LHCN-M2 (cell line): ENCODE measurements at places on chromosomes 3 and 15. TPM values are rescaled to one million over a fixed set of nuclear protein-coding genes. Genes with fewer than 3 reads are reported as not detected.

- no peak for DNase-seq
Measured at GRCh38 chr3:157594413-157594812, 91.2 kb upstream of the VEPH1 start.

- DNase-seq, result peak; percentile 69
Measured at GRCh38 chr3:179069762-179070390, 1.7 kb downstream of the ZMAT3 start.

DNA sequence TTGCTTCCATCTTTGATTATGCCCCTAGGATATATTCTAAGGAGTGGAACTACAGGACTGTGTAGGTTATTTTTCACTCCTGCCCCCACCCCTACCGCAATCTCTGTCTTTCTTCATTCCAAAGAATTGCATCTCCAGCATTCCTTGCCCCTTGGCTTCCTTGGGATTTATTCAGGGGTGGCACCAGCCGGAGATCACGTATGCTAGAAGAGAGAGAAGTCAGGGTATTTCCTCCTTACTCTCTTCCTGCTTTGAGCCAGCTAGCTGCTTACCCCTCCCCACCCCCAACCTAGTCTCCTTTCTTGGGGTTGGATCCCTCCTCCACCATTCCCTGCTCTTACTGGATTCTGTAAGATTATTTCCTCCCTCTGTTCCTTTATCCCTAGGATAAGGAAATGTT lies 35.0 kb upstream of the DENND4A start:
- DNase-seq, result no peak

GRCh38 chr3:111998636-111999483 lies at the start of gene TAGLN3:
TSS of gene TAGLN3 (plus strand) at chr3:111998922. CDS start at chr3:111999423, 501 bp downstream.
- peak; percentile 20 for DNase-seq

DNA sequence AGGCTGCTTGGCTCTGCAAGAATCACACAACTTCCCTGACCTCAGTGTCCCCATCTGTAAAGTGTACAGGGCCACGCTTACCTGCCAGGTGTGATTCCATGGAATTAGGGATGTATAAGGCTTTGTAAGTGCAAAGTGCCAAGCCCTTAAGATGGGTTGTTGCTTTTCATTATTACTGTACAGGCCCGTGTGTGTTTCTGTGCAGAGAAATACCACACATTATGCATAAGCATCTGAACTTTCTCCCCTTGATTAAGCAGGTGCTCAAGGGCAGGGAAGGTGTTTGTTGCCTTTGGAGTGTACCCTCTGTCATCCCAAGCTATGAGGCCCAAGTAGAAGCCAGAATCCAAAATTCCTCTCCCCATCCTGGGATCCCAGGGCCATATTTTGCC lies 13.6 kb upstream of the HRH1 start:
- no peak for DNase-seq

GRCh38 chr3:194556086-194557056 lies 69.6 kb upstream of the ATP13A3 start:
- DNase-seq, result peak; percentile 53

DNA sequence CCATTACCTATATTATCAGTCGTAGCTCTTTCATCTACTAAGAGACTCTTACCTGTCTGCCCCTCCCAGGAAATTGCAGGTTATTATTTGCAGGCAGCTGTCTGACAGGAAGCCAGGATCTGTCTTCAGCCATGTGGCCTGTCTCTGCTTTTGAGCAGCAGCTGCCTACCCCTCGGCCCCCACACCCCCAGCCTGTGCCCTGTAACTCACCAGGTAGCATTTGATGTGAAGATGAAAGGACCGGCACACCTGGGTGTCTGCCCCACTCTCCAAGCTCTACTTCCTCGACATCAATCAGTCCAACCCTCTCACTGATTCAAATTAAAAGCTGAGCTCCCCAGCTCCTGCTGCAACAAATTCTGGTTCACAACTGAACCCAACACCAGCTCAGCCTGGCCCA lies 197.2 kb upstream of the CTNNB1 start:
- DNase-seq, result no peak

GRCh38 chr3:190070622-190071347 lies 49.9 kb downstream of the P3H2 start:
- DNase-seq, result no peak

- DNase-seq, result no peak
Measured at GRCh38 chr3:81268526-81268925, 492.9 kb downstream of the GBE1 start.

LOXL1 gene
- 503 and 596 TPM in 2 replicates for total RNA-seq
